Activated naive CD4-positive, alpha-beta T cell (primary cell): ENCODE measurements at places on chromosomes 13 and 19.

- no peak for DNase-seq
Observed at GRCh38 chr13:104553186-104553585, 1487.0 kb upstream of the SLC10A2 start.

DNA sequence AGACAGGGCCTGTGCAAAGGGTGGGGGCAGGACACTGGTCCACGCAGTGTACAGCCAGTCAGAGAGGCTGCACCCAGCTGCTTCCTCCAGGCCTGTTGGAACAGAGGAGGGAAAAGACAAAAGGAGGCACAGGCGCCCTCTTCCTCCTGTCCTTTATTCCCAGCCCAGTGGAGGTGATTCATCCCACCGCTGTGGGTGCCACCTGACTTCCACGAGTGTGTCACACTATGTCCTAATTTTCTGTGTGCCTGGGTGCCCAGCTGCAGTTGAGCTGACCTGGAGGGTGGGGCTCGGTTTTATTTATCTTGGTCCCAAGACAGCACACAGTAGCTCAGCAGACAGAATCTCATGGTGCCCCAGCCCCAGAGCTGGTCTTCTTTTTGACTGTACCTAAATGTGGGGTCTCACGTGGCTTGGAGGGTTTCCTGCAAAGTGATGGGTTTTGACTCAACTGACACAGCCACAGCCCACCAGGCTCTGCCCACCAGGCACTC is 9.0 kb downstream of the EPS15L1 start:
- DNase-seq: no peak

DNA sequence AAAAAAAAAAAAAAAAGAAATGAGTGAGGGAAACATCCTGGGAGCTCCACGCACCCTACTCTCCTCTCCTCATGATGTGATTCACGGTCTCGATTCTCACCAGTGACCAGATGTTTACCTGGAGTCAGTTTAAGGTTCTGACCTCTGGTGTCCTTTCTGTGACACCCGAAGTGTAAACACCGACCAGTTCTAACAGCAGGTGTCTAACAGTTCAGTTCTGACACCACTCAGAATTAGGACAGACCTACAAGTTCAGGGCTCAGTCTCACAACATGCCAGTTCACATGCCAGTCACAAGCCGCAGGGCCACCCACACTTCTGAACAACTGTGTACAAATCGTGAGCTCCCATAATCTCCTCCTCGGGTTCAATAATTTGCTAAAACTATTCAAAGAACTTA is 6.0 kb downstream of the ZNF564 start:
- no peak for DNase-seq

GRCh38 chr13:78409172-78409571 is 194.2 kb downstream of the POU4F1 start:
- DNase-seq: no peak

- no peak for DNase-seq
Observed at GRCh38 chr19:58218899-58219298, 9.8 kb upstream of the ZNF544 start.
